ENCODE measurements at places on chromosomes 16 and 17.
A peak's percentile ranks its signal among the peaks of the same experiment; 100 is the strongest.

- no peak for DNase-seq
These were observed 15.7 kb downstream of the CMC2 start for GRCh38 chr16:80990978-80991377.

GRCh38 chr17:1299552-1300370 lies 20.3 kb downstream of the TRARG1 start:
- DNase-seq = no peak

DNA sequence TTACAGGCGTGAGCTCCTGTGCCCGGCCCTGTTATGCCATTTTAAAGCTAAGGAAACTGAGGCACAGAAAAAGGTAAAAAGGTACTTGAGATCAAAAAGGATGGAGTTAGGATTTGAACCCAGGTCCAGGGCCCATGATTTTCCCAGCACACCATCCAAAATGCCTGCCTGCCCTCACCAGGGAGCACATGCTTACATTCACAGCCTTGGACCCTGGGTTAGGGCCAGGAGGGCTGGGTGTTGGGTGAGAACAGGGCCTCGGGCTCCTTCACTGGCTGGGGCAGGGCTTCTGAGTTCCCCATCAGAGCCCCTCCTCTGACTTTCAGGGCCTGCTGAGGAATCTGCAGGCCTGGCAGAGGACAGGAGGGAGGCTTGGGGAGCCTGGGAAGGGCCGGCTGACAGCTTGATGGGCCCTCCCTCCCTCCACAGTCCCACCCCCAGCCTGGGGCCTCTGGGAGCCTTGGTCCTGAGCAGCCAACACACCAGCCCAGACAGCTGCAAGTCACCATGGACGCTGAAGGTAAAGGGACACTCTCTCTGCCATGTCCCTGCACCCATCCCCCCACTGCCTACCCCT lies at the start of gene QPRT:
QPRT (plus strand) TSS at position 490 of the 577 bp plus-strand sequence; CDS start at position 508, 18 bp downstream.
- DNase-seq = peak; percentile 73

DNA sequence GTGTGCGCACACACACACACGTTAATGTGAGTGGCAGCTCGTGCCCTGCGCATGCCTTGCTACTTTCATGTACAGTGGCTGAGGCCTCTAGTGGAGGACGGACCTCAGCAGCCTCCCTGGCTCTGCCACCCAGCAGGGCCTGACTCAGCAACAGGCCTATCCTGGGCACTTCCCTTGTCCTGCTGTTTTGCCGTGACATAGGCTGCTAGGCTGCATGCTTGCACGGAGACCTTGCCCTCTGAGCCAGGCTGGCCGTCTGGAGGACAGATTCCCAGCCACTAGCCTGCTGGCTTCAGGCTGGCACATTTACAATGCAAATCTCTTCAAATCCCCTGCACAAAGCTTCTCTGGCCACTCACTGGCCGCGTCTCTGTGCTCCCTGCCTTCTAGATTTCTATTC lies 9.5 kb downstream of the RNF213 start:
- DNase-seq = no peak

DNA sequence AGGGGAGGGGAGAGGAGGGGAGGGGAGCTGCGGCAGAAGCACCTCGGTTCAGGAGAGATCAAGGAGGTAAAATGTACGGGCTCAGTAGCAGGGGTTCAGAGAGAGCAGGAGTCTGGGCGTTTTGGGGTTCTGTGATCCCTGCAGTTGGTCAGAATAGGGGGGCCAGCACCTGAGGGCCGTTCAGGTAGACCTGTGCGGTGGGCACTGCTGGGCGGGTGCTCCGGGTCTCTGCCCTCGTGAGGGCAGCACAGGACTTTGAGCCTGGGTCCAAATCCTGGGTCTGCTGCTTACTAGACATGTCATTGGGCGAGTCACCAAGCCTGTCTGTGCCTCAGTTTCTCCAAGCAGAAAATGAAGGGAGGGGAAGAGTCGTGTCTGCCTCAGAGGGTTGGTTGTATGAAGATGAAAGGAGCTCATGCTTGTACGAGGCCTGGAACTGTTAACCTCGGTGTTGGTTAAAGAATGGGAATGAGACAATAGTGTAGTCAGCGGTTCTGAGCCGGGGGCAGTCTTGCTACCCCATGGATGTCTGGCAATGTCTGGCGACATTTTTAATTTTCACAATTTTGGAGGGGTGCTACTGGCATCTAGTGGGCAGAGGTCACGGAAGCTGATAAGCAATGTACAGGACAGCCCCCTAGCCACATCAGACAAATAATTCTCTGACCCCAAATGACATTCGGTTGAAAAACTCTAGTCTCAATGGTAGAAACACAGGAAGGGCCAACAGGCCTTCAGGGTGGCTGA lies 35.4 kb downstream of the OR1D5 start:
- no peak for DNase-seq

GRCh38 chr17:64281962-64282752 lies 19.1 kb upstream of the TEX2 start:
- DNase-seq = peak; percentile 76

GRCh38 chr16:57601801-57602478 lies 26.5 kb upstream of the ADGRG1 start:
- DNase-seq = peak; percentile 92

- no peak for DNase-seq
These were observed 2.2 kb upstream of the EFNB3 start for GRCh38 chr17:7702776-7703175.

DNA sequence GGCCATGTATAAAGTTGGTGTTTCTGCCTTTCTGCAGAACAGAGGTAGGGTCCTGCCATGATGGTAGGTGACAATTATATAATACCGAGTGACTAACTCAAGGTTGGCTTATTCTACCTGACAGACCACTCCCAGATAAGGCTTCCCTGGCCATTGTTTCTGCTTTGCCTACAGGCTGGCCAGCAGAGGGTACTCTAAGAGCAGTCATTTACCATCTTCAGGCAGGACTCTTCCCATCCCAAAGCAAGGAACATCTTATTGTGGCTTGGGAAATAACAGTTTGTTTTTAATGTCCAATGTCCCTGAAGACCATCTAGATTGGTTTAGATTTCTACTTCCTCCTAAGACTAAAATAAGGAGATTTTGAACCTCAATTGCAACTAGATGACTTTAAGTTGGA lies 74.1 kb downstream of the SNX11 start:
- peak; percentile 46 for DNase-seq

- DNase-seq = peak; percentile 89
These were observed 558 bp downstream of the SOX15 start for GRCh38 chr17:7589204-7589868.

- DNase-seq = no peak
These were observed 93.6 kb upstream of the CDH13 start for GRCh38 chr16:82533189-82533588.

DNA sequence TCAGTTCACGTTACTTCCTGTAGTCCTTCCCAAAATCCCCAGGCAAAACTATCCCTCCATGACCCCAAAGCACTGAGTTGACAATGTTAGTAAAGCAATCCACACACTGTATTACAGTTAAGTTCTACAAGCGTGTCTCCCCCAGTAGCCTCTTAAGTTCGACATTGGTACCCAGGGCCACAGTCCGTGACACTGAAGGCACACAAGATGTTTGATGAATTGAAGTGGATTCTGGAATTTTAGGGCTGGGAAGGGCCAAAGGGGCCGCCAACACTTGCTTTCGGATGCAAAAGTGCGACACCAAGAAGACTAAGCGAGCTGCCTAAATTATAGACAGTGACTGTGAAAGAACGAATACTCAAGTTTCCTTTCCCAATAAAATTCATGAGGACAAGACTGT lies 1.5 kb downstream of the VPS35 start:
- DNase-seq = no peak
